Smooth muscle cell of the brain vasculature (primary cell): ENCODE measurements at places on chromosomes 3 and 15.

DNA sequence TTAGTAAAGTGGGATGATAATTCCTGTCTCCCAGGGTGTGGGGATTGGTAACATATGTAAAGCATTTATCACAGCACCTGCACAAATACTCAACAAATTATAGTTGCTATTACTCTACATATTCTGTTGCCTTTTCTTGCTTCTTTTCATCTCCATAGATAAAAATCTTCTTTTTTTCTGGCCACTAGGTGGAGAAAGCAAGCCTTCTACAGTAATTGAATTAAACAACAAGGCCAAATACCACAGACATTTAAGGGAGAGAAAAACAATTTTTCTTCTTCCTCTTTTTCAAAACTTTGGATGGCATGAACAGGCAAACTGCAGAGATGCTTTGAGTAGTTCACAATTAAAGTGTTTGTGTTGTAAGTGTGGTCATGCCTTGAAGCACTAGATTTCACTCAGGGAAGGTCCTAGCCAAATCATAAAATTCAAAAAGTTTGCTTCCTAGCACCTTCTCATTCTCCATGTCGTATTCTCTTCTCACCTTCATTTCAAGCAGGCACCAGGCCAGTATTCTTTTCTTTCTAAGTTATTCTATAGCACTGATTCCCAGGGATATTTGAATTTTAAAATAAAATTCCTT lies 493.4 kb upstream of the TGFBR2 start:
- DNase-seq: peak; percentile 33

GRCh38 chr3:50010959-50011358 lies 71.0 kb downstream of the RBM6 start:
- DNase-seq: no peak

DNA sequence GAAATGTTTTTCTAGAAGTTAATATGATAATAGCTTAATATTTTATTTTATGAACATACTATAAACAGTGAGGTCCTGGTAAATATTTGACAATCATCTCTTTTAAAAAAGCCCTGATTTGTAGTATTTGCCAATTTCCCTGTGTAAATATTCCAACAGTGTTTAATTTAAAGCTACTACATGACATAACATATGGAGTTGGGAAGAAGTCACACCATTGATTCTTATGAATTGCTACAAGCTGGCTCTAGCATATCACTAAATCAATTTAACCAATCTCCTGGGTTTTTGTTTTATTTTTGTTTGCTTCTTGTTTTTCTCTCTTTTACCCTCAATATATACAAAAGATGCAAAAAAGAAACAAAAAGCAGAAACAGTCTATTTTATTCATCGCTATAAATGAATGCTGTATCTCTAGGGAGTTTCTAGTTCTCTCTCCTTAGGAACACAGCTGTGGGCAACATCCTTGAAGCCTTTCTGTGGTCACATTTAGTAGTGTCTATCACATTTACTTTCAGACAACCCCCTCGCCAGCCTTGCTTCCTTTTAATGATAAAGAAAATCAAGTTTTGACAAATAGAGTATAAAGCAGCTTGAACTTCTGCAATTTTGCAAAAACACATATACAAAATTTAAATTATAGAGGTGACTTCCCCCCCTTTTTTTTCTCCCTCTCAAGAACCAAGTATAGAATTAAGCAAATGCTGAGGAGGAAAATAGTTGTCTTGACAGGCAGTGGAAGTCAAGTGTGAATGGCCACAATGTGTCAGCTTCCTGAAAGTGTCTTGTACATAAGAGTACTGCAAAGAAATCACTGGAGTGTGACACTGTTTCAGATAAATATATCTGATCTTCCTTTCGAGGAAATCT lies 21.4 kb downstream of the CCR1 start:
- DNase-seq: no peak

GRCh38 chr15:41104234-41104633 lies 11.8 kb downstream of the INO80 start:
- no peak for DNase-seq

GRCh38 chr3:35141406-35141805 lies 497.9 kb upstream of the ARPP21 start:
- no peak for DNase-seq

DNA sequence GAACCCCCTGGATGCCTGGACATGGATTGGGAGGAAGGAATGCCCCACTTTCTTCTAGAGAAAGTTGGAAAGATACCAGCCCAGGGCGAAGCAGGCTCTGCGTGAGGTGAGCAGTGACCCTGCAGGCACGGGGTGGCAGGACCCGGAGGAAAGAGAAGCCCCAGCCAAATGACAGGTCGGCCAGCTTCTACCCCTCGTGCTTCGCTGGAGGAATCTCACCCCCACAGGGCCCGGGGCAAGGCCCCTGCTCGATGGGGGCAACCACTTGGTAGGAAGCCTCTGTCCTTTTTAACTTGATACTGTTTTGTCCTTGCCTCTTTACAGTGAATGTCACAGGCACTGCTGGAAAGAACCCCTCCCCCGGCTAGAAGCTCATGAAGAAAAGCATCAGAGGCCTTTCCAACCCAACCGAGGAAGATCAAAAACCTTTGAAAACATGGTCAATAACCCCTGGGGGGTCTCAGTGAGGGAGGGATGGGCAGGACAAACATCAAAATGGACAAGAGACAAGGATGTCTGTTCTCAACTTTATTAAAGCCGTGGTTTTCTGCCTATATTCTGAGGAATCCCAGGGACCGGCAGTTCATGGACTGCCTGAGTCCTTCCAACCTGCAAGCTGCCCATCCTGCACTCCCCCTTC lies 54.4 kb downstream of the SH3BP5 start:
- DNase-seq: no peak

DNA sequence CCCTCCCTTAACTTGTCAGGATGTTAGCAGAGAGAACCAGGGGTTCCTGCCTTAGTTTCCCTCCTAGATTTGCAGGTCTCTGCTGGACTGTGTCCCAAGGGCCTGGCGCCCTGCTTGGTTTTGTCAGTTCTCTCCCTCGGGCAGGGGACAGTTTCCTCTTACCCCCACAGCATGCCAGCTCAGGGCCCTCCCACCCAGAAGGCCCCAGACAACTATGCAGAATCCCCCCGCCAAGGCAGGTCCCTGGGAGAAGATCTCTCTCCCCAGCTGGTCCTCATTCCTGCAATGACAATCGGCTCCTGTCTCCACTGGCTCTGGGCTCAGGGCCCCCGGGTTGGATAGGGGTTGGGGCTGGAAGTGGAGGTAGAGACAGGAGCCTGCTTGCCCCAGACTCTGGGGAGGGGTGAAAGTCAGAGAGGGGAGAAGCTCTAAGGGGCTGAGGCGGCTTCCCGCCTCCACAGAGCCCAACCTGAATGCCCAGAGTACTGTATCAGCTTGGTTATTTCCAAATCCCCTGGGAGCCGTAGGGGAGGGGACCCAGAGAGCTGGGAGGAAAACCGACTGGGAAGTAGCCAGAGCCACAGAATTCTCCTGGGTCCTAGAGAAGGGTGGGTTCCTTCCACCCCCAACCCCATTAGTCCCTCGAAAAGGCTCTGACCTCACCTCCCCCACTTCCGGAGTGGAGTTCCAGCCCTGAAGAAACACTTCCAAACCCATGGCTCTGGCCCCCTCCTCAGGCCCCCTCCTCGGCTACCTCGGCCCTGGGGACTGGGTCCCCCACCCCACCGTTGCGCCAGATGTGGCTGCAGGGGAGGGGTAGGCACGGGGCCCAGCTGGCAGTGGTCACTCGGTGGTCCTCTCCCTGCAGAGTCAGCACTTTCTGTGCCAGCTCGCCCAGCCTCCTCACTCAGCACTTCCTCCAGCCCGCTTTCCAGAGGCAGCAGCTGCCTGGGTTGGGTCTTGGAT lies 3.8 kb upstream of the LOXL1 start:
- no peak for DNase-seq

GRCh38 chr3:170808041-170808440 lies 62.0 kb downstream of the RPL22L1 start:
- DNase-seq: no peak

DNA sequence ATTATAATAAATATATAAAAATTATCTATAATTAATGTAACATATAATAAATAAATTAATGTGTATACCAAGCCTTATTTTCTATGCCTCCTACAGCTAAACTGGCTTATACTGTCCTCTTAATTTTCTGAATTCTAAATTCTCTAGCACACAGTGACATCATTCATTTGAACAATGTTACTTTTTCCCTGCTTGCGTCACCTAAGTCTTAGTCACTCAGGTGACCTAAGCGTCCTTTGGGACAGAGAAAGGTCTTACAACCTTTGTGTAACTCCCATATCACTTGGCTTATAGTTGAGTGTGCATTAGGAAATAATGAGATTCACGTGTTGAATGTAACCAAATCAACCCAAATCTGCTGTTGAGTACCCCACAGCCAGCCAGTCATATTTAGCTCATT lies 48.5 kb upstream of the KCNMB2 start:
- no peak for DNase-seq
